Stimulated activated CD8-positive, alpha-beta memory T cell treated with anti-CD3 and anti-CD28 coated beads, Interleukin-15, amount 100 ng/mL, for 1 hour (primary cell): ENCODE measurements at places on chromosomes 2 and 18.

DNA sequence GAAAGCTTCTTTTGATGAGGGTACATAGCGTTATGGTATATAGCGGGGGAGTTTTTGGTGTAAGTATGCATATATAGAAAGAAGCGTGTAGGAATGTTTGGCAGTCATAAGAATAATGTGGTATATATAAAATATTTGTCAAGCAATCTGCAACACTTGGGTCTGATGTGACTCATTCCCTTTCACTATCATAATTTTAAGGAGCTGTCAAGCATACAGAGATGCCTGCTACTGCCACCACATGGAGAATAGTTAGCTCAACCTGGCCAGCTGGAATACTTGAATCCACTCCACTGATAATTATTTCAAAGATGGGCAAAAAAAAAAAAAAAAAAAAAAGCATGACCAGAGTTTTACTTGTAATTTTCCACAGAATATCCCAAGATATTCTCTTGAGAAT lies 559.8 kb upstream of the REG3G start:
- DNase-seq: no peak

- DNase-seq: no peak
Observed at GRCh38 chr2:29579495-29580169, 341.8 kb downstream of the ALK start.

DNA sequence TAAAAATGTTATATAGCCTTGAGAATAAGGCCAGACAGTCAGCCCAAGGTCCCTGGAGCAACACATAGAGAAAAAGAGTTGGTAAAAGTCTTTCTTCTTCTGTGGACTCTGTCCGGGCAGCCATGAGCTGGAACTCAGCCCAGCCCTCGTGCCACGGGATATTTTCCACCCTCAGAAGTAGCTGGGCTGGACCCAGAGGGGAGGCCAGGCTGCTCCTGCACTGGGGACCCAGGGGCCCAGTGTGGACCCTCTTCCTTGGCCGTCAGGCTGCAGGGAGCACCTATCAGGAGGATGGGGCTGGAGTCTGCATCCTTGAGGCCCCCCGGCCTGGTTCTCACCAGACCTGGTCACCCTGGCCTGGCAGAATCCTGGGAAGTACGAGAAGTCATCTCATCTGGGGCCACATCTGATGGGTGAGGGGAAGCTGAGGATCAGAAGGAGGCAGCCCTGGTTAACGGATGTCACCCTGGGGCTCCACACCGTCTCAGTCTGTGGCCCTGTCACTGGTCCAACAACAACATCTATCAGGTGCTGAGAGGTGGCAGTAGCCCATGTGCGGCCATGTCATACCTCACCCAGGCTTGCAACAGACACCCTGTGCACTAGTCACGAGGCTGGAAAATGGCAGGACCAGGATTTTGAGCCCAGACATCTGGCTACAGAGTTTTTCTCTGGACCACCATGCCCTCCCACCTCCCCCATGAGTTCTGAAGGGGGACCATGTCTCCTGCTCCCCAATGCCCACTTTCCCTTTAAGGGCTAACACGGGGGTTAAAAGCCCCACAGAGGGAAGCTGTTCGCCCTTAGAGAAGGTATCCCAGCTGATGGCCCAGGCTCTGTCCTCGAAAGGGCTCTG lies 33.0 kb downstream of the SDC1 start:
- no peak for DNase-seq

DNA sequence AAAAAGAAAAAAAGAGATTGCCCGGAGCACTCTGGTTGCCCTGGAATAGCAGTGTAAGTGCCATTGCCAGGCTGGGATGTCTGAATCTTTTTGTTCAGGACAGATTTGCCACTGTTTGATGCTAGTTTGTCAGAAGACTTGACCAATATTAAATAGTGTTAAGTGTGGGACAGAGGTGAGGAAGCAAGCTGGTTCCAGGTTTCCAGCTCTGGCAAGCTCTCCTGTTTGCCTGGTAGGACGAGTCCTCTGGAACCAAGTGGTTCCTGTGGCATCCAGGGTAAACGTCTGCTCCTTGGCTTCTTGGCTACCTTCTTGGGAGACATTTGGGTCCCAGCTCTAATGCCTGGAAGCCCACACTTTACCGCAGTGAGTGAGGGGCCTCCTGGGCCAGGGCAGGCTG lies 20.8 kb upstream of the IGFBP5 start:
- DNase-seq: no peak

GRCh38 chr2:205806143-205806905 lies 124.0 kb downstream of the NRP2 start:
- DNase-seq: no peak

DNA sequence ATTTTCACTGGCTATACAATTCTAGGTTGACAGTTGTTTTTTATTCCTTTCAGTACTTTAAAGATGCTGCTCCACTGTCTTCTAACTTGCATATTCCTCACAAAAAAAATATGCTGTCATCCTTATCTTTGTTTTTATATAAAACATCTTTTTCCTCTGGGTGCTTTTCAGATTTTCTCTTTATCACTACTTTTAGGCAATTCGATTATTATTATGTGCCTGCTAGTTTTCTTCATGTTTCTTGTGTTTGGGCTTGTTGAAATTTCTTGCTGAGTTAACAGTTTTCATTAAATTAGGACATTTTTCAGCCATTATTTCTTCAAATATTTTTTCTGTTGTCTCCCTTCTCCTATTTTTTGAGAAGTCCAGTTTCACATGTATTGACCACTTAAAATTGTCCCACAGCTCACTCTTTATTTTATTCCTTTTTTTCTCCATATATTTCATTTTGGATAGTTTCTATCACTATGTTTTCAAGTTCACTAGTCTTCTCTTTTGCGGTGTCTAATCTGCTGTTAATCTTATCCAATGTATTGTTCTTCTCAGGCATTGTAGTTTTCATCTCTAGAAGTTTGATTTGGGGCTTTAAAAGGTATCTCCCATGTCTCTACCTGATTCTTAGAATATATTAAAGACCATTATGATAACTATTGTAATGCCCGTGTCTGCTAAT lies 205.1 kb upstream of the SIX3 start:
- DNase-seq: no peak

DNA sequence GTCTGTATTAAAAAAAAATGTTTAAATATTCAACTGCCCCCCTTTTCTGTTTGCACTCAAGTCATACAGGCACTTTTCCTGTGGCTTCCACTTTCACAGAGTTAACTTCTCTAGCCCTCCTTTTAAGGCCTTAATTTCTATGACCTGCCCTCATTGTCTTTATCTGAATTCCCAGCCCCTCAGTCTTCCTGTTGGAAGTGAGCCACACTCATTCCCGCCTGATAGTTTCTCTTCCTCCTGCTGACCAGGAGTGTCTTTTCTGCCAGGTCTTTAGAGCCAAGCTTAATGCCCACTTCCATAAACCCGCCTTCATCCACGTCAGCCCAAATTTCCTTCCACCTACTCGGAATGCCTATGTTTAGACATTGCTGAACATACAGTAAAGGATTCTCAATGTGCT lies 10.5 kb downstream of the COPS8 start:
- DNase-seq: no peak

DNA sequence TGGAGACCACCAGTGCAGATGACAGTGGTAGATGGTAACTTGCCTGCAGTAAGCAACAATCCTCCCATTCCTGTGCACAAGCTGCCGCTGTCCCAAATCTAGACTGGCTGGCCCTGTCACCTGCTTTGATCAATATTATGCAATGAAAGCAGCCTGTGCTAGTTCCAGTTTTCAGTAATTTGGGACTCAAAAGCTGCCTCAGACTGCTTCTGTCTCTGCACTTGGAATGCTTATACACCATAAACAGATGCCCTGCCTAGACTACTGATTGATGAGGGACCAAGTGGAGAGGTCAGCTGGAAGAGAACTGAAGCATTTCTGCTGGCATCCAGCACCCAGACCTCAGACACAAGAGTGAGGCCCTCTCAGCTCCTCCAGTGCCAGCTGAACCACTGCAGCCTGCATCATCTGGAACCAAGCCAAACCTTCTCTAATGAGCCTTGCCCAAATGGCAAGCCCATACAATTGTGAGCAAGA lies 24.9 kb downstream of the CCBE1 start:
- no peak for DNase-seq

GRCh38 chr18:8937160-8938094 lies 165.1 kb upstream of the NDUFV2 start:
- no peak for DNase-seq

DNA sequence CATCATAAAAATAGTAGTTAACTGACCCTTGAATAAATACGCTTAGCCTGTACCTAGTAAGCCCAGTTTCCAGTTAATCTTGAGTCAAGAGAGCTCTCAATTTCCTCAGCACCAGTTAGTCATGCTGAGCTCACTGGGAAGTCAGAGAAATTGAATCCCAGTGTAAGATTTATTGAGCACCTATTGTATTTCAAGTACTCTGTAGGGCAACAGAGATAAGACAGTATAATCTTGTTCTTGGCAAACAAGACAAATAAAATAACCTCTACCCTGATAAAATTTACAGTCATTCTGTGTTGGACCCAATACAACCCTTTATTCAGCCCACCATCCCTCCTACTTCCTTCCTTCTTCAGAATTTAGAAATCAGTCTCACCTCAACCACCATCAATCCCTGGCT lies 71.9 kb upstream of the NRP2 start:
- no peak for DNase-seq

DNA sequence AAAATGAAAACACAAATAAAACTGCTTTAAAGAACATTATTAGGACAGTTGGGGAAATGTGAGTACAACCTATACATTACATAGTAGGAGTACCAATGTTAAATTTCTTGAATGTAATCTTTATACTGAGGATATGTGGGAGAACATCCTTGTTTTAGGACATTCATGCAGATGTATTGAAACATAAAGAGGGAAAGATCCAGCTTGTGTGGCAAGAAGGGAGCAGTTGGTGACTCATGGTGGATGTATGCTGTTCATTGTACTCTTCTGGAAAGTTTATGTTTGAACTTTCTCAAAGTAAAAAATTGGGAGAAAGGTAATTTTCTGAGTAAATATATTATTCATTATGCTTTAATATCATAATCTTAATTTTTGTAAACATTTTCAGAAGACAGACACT lies 132.1 kb upstream of the DLGAP1 start:
- no peak for DNase-seq

DNA sequence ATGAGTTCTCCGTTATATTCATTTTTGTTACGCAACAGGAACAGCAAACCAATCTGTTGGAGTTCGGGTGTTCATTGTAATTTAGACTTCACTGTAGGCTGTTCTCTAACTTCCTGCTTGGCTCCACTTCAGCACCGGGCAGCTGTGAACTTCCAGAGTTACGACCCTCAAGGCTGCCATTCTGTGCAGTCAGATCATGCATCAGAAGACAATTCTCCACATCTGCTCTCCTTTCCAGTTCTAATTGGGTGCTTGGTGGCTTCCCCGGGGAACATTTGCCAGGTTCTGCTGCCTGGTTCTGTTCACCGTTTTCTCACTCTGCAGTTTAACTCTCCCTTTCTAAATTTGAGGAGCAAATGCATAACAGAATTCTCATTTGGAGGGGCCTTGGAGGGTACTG lies 237.7 kb downstream of the NYAP2 start:
- DNase-seq: no peak

DNA sequence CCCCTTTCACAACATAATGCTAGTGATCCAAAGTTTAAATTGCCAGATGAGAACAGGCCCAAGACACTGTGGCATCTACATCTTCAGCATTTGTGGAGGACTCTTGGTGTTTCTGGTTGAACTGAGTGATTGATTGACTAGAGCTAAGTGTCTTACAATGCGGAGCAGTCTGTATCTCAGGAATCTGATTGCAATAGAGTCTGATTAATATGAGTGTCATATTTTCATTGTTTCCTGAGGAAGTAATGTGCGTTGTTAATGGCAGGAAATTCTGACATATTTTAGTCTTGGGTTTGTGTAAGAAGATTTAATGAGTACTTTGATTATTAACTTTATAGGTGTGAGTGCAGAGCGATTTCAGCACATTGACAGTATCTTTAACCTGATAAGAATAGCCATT lies 82.0 kb upstream of the PROKR1 start:
- DNase-seq: no peak

DNA sequence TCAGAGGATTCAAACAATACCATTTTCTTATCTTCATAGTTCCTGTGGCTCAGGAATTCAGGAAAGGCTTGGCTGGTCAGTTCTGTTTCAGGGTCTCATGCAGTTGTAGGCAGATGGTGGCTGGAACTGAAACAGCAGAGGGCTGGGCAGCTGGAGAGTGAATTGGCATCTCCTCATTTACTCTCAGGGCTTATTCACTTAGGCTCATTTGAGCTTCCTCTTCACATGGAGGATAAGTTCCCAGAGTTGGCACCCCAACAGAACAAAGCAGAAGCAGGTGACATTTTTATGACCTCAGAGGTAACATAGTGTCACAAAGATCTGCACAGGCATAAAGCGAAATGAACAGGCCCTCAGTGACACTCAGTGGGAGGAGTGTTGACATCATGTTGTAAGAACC lies 66.1 kb downstream of the RBBP8 start:
- DNase-seq: no peak

GRCh38 chr2:99507937-99508818 lies 18.4 kb upstream of the REV1 start:
- DNase-seq: no peak

DNA sequence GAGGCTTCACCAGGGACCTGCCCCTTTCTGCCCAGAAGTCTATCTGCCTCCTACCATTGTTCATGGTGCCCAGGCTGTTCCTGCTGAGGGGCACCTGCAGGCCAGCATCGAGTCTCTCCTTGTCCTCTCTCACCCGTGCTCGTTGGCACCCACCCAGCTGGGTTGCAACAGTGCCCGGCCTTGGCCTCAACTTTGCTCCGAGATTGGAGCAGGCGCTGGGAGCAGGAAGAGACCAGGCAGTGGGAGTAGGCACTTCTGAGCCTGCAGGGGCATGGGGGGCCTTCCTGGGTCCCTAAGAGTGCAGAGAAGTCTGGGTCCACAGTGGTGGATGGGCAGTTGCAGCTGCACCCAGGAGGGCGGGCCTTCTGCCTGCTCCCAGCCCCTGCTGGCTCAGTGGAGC lies 75.6 kb downstream of the NCOA1 start:
- no peak for DNase-seq

- DNase-seq: no peak
Observed at GRCh38 chr2:69969991-69970390, 8.6 kb upstream of the ASPRV1 start.

GRCh38 chr18:8611916-8612576 lies 2.8 kb downstream of the RAB12 start:
- DNase-seq: no peak

- no peak for DNase-seq
Observed at GRCh38 chr2:99101697-99102096, 39.8 kb upstream of the C2orf15 start.

DNA sequence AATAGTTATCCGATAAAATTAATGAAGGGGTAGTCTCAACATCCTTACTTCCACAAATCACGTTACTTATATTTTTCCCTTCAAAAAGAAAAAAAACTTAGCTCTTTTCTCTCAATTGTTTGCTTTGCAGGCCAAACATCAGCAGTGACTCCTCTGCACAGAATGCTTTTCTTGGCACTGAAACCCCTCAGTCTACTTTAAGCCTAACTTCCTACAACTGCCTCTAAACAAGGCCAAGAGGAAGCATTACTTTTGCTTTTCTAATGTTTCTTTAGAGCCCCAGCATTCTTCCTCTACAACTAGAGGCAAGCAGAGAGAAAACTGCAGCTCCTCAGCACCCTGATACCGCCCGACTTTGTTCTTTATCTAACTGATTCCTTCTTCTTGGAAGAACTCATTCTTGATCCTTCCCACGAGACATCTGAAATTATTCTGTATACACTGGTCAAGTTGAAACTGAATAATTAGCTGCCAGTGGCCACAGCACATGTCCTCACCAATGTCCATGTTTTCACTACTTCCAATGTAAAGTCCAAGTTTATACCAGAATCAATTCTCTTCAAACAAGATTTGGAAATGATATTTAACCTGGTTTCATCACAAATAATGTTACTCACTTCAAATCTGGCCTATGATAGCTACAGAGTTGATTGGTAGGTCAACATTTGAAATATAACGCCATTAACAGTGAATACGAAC lies 55.3 kb downstream of the DTNB start:
- DNase-seq: no peak
